Activated T-cell treated with anti-CD3 and anti-CD28 coated beads for 48 hours (primary cell): ENCODE measurements at places on chromosomes 1 and 21.

DNA sequence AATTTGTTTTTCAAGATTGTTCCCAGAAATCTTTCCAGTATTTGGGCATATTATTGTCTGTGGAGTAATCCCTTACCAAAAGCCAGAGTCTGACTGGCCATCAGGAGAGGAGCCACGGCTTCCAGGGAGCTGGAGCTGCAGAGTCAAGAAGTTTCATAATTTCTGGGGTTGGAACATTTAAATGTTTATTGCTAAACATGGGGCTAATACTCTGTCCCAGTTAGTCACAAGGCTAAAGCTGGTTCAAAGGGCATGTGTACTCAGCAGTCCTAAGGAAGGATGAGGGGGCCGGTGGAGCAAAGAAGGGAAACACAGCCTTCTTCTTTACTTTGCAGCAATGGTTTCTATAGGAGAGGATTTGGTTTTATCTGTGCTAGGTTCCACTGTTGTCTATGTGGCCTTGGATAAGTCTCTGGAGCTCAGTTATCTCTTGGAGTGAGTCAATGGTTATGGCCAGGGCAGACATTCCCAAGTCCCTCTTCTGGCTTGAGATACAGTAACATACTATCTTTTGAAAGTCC, 9.5 kb downstream of the DENND2D start:
- DNase-seq = no peak

DNA sequence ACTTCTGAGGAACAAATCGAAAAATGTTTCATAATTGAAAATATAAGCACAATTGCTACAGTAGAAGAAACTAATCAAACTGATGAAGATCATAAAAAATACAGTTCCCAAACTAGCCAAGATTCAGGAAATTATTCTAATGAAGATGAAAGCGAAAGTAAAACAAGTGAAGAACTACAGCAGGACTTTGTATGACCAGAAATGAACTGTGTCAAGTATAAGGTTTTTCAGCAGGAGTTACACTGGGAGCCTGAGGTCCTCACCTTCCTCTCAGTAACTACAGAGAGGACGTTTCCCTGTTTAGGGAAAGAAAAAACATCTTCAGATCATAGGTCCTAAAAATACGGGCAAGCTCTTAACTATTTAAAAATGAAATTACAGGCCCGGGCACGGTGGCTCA, 30.6 kb downstream of the IFNAR1 start:
- DNase-seq = no peak

GRCh38 chr1:201298396-201299381, 15.4 kb downstream of the PKP1 start:
- no peak for DNase-seq

DNA sequence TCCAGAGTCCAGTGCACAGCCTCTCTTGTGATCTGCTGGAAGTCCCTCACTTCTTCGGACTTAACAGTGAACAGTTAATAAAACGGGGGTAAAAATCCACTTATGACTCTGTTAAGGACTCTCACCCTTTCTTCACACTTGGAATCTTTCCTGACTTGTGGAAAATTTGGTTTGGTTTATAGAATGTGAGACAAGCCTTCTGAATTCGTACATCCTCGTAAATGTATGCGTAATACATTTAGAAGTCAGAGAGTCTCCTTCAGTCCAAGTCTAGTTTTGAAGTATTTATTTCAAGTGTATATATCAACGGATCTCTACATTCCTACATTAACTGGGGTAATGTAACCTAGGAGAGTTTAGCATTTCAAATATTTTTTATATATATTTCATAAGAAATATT, 270.4 kb downstream of the KCNJ6 start:
- no peak for DNase-seq

GRCh38 chr1:244727871-244728474, 75.0 kb downstream of the DESI2 start:
- no peak for DNase-seq

DNA sequence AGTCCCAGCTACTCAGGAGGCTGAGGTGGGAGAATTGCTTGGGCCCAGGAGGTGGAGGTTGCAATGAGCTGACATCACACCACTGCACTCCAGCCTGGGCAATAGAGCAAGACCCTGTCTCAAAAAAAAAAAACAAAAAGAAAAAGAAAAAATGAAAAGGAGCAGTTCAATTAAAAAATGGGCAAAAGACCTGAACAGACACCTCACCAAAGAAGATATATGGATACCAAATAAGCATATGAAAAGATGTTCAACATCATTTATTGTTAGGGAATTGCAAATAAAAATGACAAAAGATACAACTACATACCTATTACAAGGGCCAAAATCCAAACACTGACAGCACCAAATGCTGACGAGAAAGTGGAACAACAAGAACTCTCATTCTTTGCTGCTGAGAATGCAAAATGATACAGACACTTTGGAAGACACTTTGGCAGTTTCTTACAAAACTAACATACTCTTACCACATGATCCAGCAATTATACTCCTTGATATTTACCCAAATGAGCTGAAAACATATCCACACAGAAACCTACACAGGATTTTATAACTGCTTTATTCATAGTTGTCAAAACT, 28.7 kb upstream of the ATP5PO start:
- no peak for DNase-seq

DNA sequence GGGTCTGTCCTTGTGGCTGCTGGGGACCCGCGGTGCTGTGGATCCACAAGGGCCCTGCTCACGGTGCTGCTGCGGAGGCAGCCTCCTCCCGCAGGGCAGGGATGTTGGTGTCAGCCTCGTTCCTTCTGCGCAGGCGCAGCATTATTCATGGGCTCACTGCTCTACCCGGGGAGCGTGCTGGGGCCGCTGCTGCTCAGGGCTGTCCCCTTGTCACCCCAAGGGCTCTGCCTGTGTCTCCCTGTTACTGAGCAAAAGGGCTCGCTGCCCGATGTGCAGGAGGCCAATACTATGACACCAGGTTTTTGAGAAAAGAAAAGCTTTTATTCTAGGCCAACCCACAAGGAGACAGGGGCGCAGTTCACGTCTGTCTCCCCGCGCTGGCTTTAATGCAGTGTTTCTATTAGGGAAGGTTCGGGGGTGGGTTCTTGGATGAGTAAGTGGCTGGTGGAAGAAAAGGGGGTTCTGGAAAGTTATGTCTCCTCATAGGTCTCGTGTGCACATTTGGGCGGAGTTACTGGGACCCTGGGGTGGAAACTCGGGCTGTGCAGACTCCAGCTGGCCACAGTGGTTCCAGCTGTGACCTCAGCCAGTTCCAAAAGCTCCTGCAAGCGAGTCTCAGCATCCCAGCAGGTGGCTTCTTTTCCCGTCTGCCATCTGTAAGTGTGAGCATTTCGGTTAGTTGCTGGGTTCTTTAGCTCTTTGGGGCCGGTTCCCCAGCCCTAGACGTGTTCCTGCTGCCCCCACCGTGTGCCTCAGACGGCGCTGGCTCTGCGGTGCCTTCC, 40.8 kb upstream of the LRRC3 start:
- no peak for DNase-seq

DNA sequence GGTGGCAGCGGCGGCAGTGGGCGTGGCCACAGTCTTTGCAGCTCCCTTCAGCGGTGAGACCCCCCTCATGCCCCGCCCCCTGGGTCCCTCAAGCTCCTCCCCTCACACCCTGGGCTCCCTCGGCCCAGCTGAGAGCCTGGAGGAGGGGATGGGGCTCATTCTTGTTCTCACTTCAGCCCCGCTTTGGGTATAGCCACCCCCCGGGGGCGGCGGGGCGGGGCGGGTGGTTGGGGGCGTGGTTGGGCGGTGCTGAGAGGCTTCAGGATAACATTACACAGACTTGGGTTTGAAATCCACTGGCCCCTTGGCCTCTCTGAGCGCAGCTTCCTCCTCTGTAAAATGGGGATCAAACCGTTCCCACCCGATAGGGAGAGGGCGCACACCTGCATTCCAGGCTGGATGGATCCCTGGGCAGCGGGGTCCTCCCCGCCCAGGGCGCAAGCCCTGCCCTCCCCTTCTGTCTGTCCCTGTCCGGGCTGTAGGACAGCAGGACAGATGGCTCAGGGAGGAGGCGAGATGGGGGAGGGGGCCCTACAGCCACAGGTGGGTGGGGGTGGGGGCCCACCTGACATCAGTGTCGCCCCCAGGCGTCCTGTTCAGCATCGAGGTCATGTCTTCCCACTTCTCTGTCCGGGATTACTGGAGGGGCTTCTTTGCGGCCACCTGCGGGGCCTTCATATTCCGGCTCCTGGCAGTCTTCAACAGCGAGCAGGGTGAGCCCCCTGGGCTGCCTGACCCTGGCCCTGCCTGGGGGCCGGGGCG, 5.1 kb downstream of the CLCNKA start:
- DNase-seq = peak; percentile 21

GRCh38 chr1:246569248-246570238, 3.3 kb downstream of the CNST start:
- no peak for DNase-seq

- no peak for DNase-seq
Observed at GRCh38 chr1:175220853-175221556, 28.4 kb upstream of the KIAA0040 start.

DNA sequence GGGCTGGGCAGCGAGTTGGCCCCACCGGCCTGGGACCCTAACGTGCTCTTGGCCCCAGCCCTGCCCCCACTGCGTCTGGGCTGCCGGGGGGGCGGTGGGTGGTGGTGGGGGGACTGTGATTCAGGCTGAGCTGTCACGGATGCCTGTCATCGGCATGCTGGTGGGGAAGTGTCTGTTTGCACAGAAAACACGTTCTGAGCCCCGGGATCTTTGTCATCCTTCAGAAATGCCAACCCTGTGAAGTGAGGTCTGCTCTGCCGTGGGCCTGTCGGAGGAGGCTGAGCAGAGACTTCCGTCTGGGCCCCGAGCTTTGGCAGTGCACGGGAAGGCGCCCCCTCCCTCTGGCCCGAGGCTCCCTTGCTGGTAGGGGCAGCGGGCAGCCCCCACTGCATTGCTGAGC, 24.3 kb upstream of the PLCH2 start:
- DNase-seq = no peak

DNA sequence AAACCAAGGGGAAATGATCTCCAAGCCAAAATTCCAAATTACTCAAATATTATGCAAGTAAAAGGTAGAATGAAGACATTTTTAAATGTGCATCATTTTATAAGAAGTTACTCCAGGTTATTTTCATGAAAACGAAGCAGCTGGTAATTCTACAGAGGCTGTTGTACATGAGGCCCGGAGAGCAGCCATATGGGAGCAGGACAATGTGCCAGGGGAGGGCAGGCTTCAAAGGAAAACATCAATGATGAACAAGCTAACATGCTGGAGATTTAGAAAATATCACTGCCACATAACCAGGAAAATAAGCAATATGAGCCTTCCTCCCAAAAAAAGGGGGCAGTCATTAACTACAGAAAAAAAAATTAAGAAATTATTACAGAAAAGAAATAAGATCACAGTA, 109.1 kb downstream of the TIAM1 start:
- DNase-seq = no peak

GRCh38 chr1:185215911-185216310, 58.9 kb downstream of the SWT1 start:
- DNase-seq = no peak

DNA sequence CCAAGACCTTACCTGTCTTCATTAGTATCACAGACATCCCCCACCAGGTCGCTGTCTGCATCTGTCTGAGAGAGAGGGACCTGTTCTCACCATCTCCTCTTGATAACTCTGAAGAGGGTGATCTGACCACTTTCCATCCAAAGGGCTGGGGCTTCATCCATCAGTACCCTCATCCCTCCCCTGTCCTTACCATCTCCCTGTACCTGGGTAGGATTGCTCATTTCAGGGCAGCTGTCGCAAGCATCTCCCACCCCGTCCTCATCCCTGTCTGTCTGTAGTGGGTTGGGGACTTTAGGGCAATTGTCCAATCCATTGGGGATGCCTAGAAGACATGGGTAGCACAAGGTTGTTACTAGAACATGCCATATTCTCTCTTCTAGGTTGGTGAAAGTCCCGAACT, 7.9 kb downstream of the THBS3 start:
- DNase-seq = no peak

GRCh38 chr1:59638231-59638711, 176.5 kb upstream of the HOOK1 start:
- DNase-seq = no peak

DNA sequence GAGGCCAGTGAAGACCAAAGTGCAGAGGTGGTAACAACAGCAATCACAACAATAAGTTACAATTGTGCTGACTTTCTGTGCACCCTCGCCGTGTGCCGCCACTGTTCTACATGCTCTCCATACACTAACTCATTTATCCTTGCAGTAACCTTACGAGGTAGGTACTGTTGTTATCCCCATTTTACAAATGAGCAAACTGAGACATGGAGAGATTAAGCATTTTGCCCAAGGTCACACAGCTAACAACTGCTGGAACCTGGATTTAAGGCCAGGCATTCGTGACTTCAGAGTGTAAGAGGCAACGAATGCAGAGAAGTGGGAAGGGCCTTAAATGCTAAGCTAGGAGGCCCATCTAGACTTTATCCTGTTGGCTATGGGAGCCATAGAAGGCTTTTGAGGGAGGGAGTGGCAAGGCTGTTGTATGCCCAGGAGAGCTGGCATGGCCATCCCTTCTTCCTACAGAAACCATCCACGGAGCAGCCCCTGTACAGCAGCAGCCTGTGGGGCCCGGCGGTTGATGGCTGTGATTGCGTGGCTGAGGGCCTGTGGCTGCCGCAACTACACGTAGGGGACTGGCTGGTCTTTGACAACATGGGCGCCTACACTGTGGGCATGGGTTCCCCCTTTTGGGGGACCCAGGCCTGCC, 36.6 kb downstream of the AZIN2 start:
- DNase-seq = no peak

DNA sequence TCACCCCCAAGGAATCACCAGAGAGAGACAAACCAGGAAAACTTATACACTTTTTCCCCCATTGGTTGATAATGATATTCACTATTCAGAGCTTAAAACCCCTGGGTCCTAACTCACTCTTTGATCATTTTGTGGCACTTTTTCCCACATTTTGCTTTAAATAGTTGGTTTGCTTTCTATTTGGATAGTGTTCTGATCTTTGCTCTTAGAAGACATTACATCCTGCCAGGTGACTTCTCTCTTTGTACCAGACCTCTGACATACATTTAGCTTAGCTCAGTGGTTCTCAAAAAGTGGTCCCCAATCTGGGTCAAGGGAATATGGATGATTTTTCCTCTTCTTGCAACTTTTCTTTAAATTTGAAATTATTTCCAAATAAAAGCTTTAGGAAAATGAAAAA, 228.4 kb downstream of the RPS6KC1 start:
- no peak for DNase-seq

DNA sequence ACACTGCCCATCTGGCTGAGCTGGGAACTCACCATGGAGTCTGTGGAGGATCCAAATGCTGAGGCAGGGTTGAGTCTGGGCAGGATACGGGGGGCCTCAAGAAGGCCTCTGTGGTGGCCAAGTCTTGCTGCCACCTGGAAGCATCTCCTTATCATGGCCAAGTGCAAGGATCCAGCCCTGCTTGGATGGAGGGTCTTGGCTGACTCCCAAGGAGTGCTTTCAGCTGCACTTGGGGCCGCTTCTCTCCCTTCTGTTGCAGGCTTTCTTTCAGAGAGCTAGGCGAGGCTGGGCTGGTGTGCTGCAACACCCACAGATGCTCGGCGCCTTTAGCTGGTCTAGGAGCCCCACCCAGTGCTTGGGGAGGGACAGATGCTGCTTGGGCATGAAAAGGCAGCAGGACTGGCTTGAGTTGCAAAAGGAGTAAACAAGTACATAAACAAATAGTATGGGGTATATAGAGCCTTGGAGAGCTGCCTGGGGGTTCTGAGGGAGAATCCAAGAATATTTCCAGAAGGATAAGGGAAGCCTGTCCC, at the start of gene THEM5:
THEM5 (minus strand) TSS at position 302 of the 533 bp plus-strand sequence; CDS start at position 155, 147 bp downstream.
- DNase-seq = no peak
